ENCODE measurements at places on chromosomes 13 and 19.
A peak's percentile ranks its signal among the peaks of the same experiment; 100 is the strongest.

GRCh38 chr13:20370815-20371421 lies 138.8 kb upstream of the GJB6 start:
- DNase-seq = no peak

DNA sequence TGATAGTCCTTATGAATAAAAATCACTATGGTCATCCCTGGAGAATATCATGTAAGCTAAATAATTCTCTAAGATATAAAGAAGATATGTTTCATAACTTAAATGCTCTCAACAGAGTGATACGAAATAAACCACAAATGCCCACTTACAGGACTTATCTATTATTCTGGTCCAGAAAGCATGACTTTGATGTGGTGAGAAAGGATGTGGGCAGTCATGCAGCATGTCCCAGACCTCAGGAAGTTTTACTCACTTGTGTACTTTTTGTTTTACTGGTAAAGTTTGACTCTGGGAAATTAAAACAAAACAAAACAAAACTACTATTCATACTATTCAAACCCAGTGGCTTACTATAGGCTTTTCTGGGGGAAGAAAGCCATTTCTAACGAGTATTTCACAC lies 483.2 kb upstream of the SLITRK6 start:
- no peak for DNase-seq

DNA sequence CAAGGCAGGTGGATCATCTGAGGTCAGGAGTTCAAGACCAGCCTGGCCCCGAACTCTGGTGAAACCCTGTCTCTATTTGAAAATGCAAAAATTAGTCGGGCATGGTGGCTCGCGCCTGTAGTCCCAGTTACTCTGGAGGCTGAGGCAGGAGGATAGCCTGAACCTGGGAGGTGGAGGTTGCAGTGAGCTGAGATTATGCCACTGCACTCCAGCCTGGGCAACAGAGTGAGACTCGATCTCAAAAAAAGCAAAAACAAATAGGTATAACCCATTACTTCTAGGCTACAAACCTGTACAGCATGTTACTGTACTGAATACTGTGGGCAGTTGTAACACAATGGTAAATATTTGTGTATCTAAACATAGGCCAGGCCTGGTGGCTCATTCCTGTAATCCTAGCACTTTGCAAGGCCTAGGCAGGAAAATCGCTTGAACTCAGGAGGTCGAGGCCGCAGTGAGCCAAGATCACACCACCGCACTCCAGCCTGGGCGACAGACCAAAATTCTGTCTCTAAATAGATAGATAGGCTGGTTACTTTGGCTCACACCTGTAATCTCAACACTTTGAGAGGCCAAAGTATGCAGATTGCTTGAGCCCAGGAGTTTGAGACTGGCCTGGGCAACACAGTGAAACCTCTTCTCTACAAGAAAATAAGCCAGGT lies 63.5 kb downstream of the MYO9B start:
- no peak for DNase-seq

GRCh38 chr19:29878973-29879654 lies 62.9 kb upstream of the URI1 start:
- no peak for DNase-seq

GRCh38 chr13:102405499-102406100 lies 3.8 kb upstream of the FGF14 start:
- no peak for DNase-seq

GRCh38 chr19:8468124-8468523 lies 23.3 kb downstream of the HNRNPM start:
- DNase-seq = no peak

GRCh38 chr19:12921047-12921446 lies 2.0 kb upstream of the SYCE2 start:
- DNase-seq = no peak

DNA sequence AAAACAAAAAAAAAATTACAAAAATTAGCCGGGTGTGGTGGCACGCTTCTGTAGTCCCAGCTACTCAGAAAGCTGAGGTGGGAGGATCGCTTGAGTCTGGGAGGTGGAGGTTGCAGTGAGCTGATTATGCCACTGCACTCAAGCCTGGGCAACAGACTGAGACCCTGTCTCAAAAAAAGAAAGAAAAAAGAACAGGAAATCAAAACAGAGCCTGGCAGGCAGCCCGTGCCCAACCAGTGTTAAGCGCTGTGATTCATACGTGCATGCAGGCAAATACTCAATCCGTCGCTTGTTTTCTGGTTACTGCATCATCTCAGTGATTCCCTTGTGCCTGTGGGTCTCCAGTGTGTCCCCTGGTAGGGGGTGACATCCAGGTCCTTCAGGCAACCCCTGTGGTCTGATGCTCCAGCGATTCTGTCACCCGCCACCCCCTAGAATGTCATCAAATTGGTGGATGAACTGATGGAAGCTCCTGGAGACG lies 18.1 kb downstream of the DDX39A start:
- peak; percentile 48 for DNase-seq

GRCh38 chr19:48963371-48964204 lies 1.5 kb upstream of the FTL start:
- DNase-seq = peak; percentile 59

DNA sequence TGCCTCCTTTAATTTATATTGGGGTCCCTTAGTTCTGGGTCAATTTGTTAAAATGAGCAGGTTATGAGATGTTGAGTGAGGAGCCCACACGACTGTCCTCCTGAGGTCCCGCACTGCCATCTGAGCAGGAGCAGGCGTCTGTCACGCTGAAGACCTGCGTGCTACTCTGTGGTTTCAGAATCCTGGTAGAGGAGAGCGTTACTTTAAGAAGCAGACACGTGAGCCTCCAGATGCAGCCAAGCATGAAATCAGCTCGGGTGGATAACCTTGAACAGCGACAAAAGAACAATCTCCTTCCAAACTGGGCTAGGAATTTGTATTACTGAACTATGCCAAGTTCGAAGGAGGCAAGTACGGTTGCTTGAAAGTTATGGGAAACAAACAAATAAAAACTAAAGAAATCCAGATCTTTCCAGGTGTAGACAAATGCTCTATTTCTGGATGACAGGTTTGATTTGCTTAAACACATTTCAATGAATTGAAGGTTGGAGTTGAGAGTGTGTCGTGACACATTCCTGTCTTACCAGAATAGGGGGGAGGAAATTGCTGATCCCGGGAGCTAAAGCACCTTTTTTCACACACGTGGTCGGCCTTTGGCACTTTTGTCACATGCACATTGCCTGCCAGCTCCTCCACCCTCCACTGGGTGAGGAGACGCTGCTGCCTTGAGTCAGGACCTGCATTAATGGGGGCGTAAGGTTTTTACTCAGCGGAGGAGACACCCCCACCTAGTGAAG lies 945.5 kb upstream of the SLC10A2 start:
- no peak for DNase-seq

DNA sequence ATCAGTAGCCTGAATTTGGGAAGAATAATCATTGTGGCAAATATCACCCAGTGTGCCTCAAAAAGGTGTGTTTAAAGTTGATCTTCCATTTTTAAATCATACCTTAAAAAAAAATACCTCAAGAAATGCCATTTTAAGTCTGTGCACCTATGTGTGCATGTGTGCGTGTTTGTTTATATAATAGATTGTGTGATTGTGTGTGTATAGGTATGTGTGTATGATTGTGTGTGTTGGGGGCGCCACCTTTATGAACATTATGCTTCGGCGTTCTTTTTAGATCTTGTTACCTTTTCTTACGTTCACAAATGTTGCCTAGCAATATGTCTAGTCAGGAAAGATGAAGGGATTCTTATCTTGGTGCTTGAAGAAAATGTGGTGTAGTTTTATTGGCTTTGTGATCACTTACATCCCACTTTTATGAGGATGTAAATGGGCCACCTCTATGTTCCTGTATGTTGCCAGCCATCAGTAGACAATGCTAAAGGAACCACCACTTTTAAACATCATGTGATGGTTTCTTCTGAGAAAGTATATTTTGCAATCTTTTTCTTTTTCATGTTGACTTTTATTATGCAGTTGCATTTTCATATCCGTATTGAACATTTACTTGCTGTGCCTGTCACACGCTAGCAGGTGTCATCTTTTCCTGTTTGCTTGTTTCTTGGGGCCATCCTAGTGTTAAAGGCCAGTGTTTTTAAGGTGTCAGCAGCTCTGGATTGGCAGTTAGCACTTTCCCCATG lies 2.2 kb upstream of the IRS2 start:
- no peak for DNase-seq

- peak; percentile 72 for DNase-seq
Observed at GRCh38 chr19:43901395-43902390, 33.4 kb downstream of the ZNF45 start.

DNA sequence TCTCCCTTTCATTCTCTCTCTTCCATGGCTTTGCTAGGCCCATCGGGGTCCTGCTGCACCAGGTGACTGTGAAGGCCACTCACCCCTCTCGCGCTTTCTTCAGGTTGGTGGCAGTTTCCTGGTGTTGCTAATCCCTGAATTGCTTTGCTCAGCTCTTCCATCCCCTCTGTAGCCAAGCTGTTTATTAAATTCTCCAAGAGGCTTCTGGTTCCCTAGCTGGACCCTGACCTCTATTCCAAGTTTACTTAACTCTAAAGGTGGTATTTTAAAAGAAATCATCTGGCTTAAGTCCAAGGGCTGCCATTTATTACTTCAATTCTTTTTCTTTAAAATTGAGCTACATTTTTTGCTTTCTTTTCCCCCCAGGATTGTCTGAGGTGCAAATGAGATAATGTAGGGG lies 32.7 kb upstream of the MICU2 start:
- no peak for DNase-seq

GRCh38 chr19:38386300-38386970 lies 1.4 kb downstream of the GGN start:
- no peak for DNase-seq

- DNase-seq = no peak
Observed at GRCh38 chr13:62551588-62551987, 1135.9 kb upstream of the PCDH20 start.

GRCh38 chr13:75309981-75310580 lies 171.9 kb downstream of the TBC1D4 start:
- no peak for DNase-seq

GRCh38 chr13:65036999-65037398 lies 2193.1 kb downstream of the PCDH9 start:
- no peak for DNase-seq

DNA sequence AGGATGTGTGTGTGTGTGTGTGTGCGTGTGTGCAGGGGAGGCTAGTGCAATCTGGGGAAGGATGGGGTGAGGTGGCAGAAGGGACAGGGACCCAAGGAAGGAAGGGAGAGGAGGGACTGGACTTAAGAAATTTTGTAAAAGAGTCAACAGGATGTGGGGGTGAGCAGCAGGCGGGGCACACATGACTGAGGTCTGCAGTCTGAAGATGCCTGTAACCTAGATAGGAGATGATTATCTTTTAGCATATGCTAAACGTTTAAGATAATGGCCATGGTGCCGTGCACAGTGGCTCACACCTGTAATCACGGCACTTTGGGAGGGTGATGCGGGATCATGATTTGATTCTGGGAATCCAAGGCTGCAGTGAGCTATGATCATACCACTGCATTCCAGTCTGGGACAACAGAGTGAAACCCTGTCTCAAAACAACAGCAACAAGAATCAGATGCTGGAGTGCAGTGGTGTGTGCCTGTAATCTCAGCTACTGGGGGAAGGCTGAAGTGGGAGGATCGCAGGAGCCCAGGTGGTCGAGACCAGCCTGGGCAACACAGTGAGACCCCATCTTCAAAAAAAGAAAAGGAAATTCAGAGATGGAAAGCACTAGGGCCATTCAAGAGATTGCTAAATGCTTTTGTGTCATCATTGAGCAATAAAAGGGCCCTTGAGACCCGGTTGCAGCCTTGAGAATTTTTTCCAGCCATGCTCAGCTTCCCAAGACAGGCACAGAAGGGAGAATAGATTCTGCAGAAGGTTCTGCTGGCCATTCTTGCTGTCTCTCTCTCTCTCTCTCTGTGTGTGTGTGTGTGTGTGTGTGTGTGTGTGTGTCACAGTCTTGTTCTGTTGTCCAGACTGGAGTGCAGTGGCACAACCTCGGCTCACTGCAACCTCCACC lies 3.8 kb upstream of the ZNF414 start:
- peak; percentile 72 for DNase-seq

- no peak for DNase-seq
Observed at GRCh38 chr13:41099986-41100385, 32.6 kb downstream of the KBTBD6 start.

DNA sequence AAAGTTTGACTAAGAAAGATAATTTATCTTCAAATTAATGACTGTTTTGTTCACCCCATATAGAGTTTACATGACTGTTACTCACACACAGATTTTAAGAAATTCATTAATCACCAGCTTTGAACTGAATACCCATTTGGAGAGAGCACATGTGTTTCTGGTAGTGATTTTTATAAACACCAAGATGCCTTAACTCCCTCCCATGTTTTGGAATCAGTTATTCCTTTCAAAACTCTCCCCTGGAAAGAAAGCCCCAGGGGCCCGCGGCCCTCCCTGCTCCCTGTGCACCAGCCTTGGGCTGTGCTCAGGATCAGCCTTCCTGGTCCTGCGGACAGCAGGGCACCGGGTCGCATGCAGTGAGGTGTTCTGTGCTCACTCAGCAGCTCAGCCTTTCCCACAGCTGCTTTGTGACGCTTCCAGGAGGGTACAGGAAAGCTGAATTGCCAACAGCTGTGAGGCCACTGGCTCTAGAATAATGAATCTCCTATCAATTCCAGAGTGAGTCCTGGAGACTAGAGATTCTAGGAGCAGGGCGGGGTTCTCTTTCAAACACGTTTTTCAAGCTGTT lies 483.2 kb downstream of the EFNB2 start:
- DNase-seq = no peak

DNA sequence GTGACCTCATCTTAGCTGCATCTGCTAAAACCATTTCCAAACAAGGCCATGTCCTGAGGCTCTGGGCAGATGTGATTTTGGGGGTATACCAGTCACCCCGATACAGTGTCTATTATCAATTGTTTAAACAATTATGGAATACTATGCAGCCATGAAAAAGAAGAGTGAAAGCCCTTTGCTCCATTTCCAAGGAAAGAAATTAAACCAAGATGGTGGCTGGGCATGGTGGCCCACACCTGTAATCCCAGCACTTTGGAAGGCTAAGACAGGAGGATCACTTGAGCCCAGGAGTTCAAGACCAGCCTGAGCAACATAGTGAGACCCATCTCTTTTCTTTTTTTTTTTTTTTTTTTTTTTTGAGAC lies 763 bp downstream of the TEKTIP1 start:
- no peak for DNase-seq

DNA sequence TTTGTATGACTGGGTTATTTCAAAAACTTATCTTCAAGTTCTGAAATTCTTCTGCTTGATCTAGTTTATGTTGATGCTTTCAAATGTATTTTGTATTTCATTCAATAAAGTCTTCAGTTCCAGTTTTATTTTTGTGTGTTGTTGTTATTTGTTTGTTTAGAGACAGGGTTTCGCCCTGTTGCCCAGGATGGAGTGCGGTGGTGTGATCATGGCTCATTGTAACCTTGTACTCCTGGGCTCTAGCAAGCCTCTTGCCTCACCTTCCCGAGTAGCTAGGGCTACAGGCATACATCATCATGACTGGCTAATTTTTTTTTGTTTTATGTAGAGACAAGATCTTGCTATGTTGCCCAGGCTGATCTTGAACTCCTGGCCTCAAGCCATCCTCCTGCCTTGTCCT lies 40.3 kb upstream of the ARHGEF7 start:
- DNase-seq = no peak

- DNase-seq = no peak
Observed at GRCh38 chr13:101985321-101985720, 416.5 kb downstream of the FGF14 start.
